Natural killer cell (primary cell): ENCODE measurements at places on chromosomes 4 and X.

GRCh38 chr4:111630705-111631104 lies 514.5 kb upstream of the FAM241A start:
- no peaks in the 10 kb centered on the region for H3K27me3 ChIP-seq
- H3K36me3 ChIP-seq: no peaks in the 10 kb centered on the region

DNA sequence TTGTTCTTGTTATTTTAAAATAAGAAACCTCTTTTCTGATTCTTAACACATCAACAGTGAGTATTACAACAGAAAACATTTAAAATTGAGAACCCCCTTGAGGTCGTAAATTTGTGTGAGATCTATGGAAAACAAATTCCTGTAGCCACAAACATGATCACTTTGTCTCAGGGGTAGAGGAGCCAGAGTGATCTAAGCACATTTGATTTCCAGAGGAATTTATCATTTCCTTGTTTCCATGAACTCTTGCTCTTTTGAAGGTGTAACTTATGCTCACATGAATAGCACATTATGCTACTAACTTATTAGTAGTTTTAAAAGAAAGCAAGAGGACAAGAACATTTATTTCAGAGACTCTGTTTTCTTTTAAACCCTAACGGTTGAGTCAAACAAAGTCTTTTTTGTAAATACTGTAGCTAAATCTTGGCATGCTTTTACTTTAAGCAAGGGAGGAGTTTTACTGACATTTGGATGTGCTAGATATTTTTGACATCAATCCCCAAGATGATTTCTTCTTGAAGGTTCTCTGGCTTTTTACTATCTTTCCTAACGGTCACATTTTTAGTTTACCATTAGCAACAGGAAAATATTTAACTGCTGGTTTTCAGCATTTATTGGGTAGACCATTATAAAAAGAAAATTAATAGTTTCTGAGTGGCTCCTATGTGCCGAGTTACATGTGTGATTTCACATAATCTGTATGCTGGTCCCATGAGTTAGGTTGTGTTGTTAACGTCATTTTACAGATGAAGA lies 27.9 kb upstream of the ZCCHC12 start:
- no peaks in the 10 kb centered on the region for H3K36me3 ChIP-seq
- H3K4me1 ChIP-seq: no peaks in the 10 kb centered on the region
- no peak for DNase-seq
- H3K27me3 ChIP-seq: no peaks in the 10 kb centered on the region
- no peak overlapping the region for H3K27ac ChIP-seq

DNA sequence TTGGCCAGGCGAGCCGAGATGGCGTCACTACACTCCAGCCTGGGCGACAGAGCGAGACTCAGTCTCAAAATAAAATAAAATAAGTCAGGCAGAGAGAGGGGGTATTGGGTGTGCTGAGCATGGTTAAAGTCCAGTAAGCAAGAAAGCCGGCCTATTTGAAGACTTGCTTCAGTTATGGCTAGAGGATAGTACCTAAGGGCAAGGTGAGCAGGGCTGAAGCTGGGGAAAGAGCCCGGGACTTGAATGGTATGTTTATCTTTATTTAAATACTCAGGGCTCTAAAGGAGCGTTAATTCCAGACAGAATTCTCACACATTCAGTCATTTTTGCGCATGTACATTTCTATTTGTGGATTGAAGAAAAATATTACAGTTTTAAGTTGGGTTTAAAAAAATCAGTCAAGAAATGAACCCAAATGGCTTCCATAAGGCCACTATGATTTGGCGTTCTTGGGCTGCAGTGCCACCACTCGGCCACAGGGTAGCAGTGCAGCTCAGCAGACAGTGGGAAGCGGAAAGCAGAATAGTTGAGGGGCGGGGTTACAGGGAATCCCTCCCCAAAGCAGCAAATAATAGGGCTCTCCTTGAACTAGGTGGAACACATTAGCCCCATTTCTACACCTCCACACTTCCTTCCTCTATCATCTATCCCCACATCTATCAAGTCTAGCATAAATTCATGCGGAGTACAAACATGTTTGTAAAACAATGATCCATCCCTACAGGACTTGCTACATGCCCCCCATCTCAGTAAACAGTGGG lies 37.2 kb upstream of the SH3D19 start:
- H3K27ac ChIP-seq: no peak overlapping the region
- H3K4me1 ChIP-seq: no peaks in the 10 kb centered on the region
- DNase-seq: peak; percentile 87
- no peaks in the 10 kb centered on the region for H3K27me3 ChIP-seq
- H3K36me3 ChIP-seq: no peaks in the 10 kb centered on the region
- no peak overlapping the region for H3K4me3 ChIP-seq

GRCh38 chrX:16786791-16787735 lies 797 bp downstream of the TXLNG start:
- H3K27ac ChIP-seq: peak overlapping the region; percentile 92
- DNase-seq: peak; percentile 25
- H3K27me3 ChIP-seq: no peaks in the 10 kb centered on the region
- H3K4me3 ChIP-seq: peak overlapping the region; percentile 73
- H3K36me3 ChIP-seq: no peaks in the 10 kb centered on the region
- H3K4me1 ChIP-seq: peaks cover 6% of the 10 kb centered on the region

GRCh38 chr4:3266076-3266475 lies 17.1 kb downstream of the MSANTD1 start:
- H3K4me1 ChIP-seq: no peaks in the 10 kb centered on the region
- no peak overlapping the region for H3K27ac ChIP-seq
- DNase-seq: no peak
- H3K27me3 ChIP-seq: no peaks in the 10 kb centered on the region

- no peaks in the 10 kb centered on the region for H3K36me3 ChIP-seq
- DNase-seq: no peak
Measured at GRCh38 chr4:110623718-110624397, 981 bp upstream of the PITX2 start.

GRCh38 chr4:972651-973424 lies 531 bp downstream of the DGKQ start:
- H3K4me1 ChIP-seq: peaks cover 53% of the 10 kb centered on the region
- H3K27ac ChIP-seq: peak overlapping the region; percentile 16
- H3K27me3 ChIP-seq: peaks cover 3% of the 10 kb centered on the region
- peak overlapping the region; percentile 56 for H3K4me3 ChIP-seq

- no peak for DNase-seq
- no peak overlapping the region for H3K27ac ChIP-seq
- no peaks in the 10 kb centered on the region for H3K4me1 ChIP-seq
- no peaks in the 10 kb centered on the region for H3K27me3 ChIP-seq
- H3K4me3 ChIP-seq: no peak overlapping the region
Measured at GRCh38 chr4:66636349-66636748, 909.0 kb downstream of the CENPC start.

GRCh38 chr4:64248186-64248585 lies 161.1 kb downstream of the TECRL start:
- DNase-seq: no peak
- H3K4me1 ChIP-seq: no peaks in the 10 kb centered on the region

- H3K4me1 ChIP-seq: no peaks in the 10 kb centered on the region
- no peaks in the 10 kb centered on the region for H3K36me3 ChIP-seq
- H3K27me3 ChIP-seq: no peaks in the 10 kb centered on the region
- no peak overlapping the region for H3K4me3 ChIP-seq
- peak; percentile 6 for DNase-seq
Measured at GRCh38 chr4:39169426-39169825, 12.9 kb upstream of the WDR19 start.

DNA sequence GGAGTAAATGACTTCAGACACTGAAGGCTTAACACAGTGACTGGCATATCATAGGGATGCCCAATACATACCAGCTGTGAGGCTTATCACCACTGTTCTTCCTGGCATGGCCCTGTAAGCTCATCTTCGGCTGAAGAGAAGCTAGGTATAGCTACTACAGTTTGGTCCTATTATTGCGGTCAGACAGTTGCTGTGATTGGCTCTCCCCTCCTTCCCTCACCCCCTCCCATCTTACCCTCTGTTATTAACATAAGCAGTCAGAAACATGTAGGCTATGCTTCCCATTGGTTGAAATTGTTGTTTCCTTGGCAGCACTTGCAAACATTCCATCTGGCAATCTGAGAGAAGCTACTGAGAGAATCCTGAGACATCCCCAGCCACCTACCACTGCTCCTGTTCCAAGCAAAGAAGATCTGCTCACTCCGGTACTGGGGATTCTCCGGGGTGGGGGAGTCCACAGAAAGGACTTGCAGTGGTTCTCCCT lies at the start of gene AKAP14:
AKAP14 (plus strand) TSS at position 51 of the 484 bp plus-strand sequence. CDS start 7,331 bp downstream, outside the sequence.
- no peaks in the 10 kb centered on the region for H3K27me3 ChIP-seq
- no peak for DNase-seq
- no peak within 1 kb of the TSS for H3K4me3 ChIP-seq
- no peaks in the 10 kb centered on the region for H3K36me3 ChIP-seq

DNA sequence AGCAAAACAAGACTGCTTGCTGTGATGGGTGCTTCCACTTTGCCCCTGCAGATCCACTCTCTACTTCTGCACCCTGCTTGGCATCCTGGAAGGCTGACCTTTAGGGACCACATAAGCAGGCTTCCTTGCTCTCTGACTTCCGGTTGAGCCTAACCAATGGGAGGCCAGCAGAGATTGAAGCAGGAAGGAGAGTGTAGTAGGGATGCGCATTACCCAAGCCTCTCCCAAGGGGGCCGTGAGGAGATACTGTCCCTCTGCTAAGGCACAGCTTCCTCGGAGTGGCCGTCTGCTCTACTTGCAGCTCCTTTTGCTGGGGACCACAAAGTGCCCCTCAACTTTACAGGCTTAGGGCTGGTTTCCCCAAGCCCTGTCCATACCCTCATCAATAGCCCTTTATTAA lies 624.3 kb upstream of the TENM3 start:
- H3K36me3 ChIP-seq: no peaks in the 10 kb centered on the region
- no peak overlapping the region for H3K4me3 ChIP-seq

DNA sequence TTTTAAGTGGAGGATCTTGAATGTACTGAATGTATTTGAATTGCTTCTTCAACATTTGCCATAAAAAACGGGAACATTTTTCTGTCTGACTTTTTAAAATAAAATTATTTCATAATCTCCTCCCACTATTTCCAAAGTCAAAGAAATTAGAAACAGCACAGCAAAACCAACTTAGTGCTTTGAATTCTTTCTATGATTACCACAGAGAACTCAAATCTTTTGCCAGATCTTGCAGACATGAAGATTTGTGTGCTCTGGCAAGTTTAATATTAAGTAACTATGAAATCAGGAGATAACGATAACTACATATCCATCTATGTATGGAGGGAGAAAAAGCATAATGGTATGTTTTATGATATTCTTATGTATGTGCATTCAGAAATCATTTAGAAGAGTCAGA lies 982.2 kb downstream of the PCDH7 start:
- no peaks in the 10 kb centered on the region for H3K27me3 ChIP-seq
- no peak for DNase-seq
- H3K27ac ChIP-seq: no peak overlapping the region
- H3K36me3 ChIP-seq: no peaks in the 10 kb centered on the region
- H3K4me1 ChIP-seq: no peaks in the 10 kb centered on the region

GRCh38 chr4:61273233-61273632 lies 73.1 kb downstream of the ADGRL3 start:
- H3K36me3 ChIP-seq: no peaks in the 10 kb centered on the region
- no peak overlapping the region for H3K4me3 ChIP-seq
- no peaks in the 10 kb centered on the region for H3K27me3 ChIP-seq
- no peaks in the 10 kb centered on the region for H3K4me1 ChIP-seq
- no peak overlapping the region for H3K27ac ChIP-seq

GRCh38 chrX:116170511-116170910 lies at the start of gene AGTR2:
Gene AGTR2 (plus strand): TSS chrX:116170744. CDS start chrX:116172281, 1,537 bp downstream.
- no peaks in the 10 kb centered on the region for H3K4me1 ChIP-seq
- no peak for DNase-seq
- H3K36me3 ChIP-seq: no peaks in the 10 kb centered on the region
- no peak within 1 kb of the TSS for H3K27ac ChIP-seq
- no peaks in the 10 kb centered on the region for H3K27me3 ChIP-seq

- H3K27me3 ChIP-seq: no peaks in the 10 kb centered on the region
- DNase-seq: no peak
- no peak overlapping the region for H3K27ac ChIP-seq
- no peaks in the 10 kb centered on the region for H3K4me1 ChIP-seq
Measured at GRCh38 chrX:109840585-109840984, 107.5 kb upstream of the ACSL4 start.

GRCh38 chr4:119629142-119629471 lies 503 bp upstream of the PDE5A start:
- DNase-seq: no peak
- H3K4me3 ChIP-seq: peak overlapping the region; percentile 40
- H3K4me1 ChIP-seq: peaks cover 23% of the 10 kb centered on the region
- H3K27me3 ChIP-seq: peaks cover 16% of the 10 kb centered on the region
- H3K27ac ChIP-seq: no peak overlapping the region

DNA sequence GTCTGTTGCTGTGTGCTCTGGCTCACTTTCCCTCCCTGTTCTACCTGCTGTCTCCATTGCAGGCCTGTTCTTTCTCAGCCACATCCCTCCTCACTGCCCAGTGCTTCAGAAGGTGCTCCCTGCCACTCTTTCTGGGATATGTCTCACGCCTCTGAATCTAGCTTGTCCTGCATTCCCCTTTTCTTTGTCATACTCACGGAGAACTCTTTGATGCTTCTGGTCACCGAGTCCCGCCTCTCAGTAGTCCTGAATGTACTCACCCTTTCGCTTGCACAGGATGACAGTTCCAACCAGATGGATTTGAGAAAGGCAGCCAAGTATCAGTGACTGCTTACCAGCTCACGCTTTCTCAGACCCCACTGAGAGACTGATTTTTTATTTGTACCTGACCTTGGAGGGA lies 65.2 kb upstream of the TLR2 start:
- H3K27me3 ChIP-seq: no peaks in the 10 kb centered on the region
- H3K27ac ChIP-seq: no peak overlapping the region
- DNase-seq: no peak
- H3K4me3 ChIP-seq: no peak overlapping the region

DNA sequence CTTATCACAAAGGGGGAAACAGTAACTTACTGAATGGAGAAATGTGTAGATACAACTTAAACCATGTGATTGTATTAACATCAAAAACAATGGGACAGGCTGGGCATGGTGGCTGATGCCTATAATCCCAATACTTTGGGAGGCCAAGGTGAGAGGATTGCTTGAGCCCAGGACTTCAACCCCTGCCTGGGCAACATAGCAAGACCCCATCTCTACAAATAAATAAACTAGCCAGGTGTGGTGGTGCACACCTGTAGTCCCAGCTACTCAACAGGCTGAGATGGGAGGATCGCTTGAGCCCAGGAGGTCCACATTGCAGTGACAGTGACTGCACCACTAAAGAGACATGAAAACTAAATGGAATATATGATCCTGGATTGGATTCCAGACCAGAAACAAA lies 26.4 kb downstream of the TMEM184C start:
- peaks cover 23% of the 10 kb centered on the region for H3K36me3 ChIP-seq
- no peaks in the 10 kb centered on the region for H3K27me3 ChIP-seq
- H3K4me1 ChIP-seq: no peaks in the 10 kb centered on the region
- no peak for DNase-seq

GRCh38 chrX:139762400-139763183 lies 54.6 kb upstream of the MCF2 start:
- peaks cover 10% of the 10 kb centered on the region for H3K4me1 ChIP-seq
- no peak overlapping the region for H3K27ac ChIP-seq
- no peaks in the 10 kb centered on the region for H3K27me3 ChIP-seq
- H3K36me3 ChIP-seq: peaks cover 4% of the 10 kb centered on the region
- DNase-seq: no peak
- H3K4me3 ChIP-seq: no peak overlapping the region

- no peak overlapping the region for H3K4me3 ChIP-seq
- H3K27me3 ChIP-seq: no peaks in the 10 kb centered on the region
- H3K4me1 ChIP-seq: no peaks in the 10 kb centered on the region
- no peak for DNase-seq
- H3K36me3 ChIP-seq: no peaks in the 10 kb centered on the region
Measured at GRCh38 chrX:25976683-25977310, 161.3 kb upstream of the MAGEB18 start.

- no peaks in the 10 kb centered on the region for H3K4me1 ChIP-seq
- no peak overlapping the region for H3K4me3 ChIP-seq
- no peak overlapping the region for H3K27ac ChIP-seq
- H3K27me3 ChIP-seq: no peaks in the 10 kb centered on the region
- no peaks in the 10 kb centered on the region for H3K36me3 ChIP-seq
Measured at GRCh38 chr4:31595496-31595895, 875.3 kb downstream of the PCDH7 start.
